Esophagus squamous epithelium (tissue), 5 donors: ENCODE measurements at places on chromosomes 6 and 20. TPM values are rescaled to one million over a fixed set of nuclear protein-coding genes. Genes with fewer than 3 reads are reported as not detected.
A peak's percentile ranks its signal among the peaks of the same experiment; 100 is the strongest.

MRAP2 gene
- total RNA-seq = 0.99 TPM

LY6G6D gene
- not detected for total RNA-seq

GRCh38 chr6:79077715-79078074 lies 359 bp downstream of the PHIP start:
- DNase-seq = peak; percentile 39

GRCh38 chr6:21381331-21381963 lies 212.1 kb upstream of the SOX4 start:
- no peak for DNase-seq

TRIM31 gene
- total RNA-seq = not detected

- no peak for DNase-seq
Observed at GRCh38 chr6:45965007-45965406, 50.7 kb downstream of the CLIC5 start.

DNA sequence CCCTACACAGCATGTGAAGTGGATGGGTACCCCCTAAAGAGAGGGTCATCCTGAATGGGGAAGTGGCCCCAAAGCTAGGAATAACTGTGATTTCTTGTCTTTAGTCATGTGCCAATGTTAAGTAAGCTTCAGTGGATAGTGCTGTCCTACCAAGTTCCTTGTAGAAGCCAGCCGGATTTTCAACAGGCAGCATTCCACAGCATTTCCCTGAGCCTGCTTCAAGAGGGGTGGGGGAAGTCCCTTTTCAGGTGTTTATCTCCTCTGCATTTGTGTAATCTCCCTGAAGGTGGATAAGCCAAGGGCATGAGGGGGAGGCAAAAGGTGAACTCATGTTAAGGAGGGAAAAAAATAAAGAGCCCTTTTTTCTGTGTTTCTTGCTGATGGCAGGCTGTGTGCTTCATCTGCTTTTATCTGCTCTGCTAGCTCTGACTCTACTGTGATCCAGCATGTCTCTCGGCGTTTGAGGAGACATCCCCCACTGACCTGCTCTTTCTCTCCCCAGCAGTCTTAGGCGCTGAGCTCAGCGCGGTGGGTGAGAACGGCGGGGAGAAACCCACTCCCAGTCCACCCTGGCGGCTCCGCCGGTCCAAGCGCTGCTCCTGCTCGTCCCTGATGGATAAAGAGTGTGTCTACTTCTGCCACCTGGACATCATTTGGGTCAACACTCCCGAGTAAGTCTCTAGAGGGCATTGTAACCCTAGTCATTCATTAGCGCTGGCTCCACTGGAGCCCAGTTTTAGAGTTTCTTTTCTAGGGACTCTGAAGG lies 1.9 kb downstream of the EDN1 start:
- no peak for DNase-seq

GRCh38 chr6:34654061-34654710 lies 42.4 kb downstream of the ILRUN start:
- no peak for DNase-seq

DNA sequence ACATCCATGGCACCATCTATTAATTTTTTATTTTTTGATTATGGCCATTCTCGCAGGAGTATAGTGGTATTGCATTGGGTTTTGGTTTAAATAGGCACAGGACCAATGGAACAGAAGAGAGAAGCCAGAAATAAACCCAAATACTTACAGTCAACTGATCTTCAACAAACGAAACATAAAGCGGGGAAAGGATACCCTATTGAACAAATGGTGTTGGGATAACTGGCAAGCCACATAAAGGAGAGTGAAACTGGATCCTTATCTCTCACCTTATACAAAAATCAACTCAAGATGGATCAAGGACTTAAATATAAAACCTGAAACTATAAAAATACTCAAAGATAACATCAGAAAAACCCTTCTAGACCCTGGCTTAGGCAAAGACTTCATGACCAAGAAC lies 25.3 kb upstream of the RUNX2 start:
- no peak for DNase-seq

DNA sequence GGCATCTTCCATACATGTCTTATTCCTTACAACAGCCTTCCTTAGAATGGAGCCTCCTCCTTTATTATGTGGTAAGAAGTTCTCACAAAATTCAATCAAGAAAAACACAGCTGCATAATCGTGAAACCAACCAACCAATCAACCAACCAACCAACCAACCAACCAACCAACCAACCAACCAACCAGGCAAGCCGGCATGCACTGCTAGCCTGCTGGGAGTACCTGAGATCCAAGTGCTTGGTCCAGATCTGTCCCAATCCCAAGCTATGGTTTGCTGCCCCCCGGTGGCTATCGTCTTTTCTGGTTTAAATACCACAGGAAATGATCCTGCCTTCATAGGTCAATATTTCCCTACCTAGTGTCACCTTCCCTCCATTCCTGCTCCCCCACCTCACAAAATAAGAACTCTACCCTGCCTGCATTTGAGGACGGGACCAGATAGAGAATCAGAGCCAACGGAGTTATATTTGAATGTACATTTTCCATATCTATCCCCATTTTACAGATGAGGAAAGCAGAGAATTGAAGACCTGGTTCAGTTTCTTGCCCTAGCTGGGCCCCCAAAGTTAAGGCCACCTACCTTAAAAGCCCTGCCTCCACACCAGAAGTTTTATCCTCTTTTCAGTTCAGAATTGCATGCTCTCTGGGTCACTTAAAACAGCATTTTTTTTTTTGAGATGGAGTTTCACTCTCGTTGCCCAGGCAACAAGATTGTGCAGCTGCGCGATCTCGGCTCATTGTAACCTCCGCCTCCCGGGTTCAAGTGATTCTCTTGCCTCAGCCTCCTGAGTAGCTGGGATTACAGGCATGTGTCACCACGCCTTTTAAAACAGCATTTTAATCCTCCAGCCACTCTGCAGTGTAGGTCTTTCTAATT lies 27.1 kb downstream of the RAB44 start:
- no peak for DNase-seq

DNA sequence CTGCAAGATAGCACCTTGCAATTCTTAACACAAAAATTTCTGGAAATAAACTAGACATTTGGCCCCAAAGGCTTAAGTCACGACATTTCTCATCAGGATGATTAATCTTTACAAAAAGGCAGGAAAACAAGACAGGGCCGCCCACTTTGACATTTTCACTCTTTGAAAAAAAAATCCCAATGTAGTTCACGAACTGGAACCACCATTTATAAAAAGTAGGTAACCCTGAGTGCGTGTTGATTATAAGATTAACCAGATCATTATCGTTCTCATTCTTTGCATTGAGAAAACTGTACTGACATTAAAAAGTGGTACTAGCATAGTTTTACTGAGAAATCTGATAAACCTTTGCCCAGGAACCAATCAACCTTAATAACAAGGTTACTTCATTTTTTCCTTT lies 108.8 kb downstream of the HUS1B start:
- no peak for DNase-seq

DNA sequence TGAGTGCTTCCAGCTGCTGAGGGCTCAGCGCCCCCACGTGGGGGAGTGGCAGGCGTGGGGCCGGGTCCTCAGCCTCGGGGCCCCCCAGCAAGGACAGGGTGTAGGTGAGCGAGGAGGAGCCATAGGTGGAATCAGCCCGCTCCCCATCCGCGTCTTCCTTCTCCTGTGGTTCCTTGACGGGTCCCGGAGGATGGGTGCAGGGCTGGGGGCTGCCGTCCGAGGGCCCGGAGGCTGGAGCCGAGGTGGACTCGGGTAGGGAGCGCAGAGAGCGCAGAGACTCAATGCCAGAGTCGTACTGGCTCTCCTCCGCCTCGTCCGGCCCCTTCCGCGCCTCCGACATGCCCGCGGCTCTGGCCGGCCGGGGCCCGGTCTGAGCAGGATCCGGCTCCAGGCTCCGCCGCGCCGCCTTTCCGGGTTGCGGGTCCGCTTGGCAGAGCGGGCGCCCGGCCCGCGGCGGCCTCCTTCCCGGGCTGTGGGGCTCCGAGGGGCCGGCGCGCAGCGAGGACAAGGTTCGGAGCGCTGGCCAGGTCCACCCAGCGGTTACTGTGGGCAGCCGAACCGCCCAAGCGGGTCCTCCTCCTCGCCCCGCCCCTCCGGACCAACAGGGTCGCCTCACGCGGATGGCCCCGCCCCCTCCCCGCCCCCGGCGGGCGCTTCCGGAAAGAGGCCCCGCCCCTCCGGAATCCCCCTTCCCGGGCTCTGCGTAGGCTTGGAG lies at the start of gene NFKBIE:
Gene NFKBIE (minus strand): TSS at position 545 of the 715 bp plus-strand sequence. CDS start 205 bp downstream, at position 340.
- no peak for DNase-seq

VNN1 gene
- total RNA-seq = 5.4 TPM

GRCh38 chr20:51140671-51141070 lies 117.8 kb upstream of the KCNG1 start:
- no peak for DNase-seq

DNA sequence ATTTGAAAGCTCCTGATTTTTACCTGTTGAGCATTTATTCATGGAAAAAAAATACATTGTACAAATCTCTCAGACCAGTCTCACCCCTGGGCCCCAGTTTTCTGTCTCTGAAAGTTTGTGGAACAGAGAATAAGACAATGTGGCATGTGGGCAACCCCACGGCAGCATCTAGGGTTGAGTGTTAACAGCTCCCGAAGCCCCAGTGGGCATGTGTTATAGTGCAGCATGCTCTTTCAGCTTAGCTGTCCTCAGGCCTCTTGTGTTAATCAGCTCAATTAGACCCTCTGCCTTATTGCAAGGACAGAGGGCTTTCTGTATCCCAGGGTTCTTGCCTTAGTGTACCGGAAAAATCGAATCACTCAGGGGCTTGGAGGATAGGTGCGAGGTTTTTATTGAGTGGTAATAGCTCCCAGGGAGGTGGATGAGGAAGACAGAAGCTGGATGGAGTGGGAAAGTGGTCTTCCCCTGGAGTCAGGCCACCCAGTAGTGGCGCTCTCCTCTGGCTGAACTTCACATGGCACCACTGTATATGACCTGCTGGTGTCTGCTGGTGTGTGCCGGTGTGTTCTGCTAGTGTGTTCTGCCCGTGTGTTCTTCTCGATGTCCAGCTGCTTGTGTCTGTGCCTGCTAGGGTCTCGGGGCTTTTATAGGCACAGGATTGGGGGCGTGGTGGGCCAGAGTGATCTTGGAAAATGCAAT lies 382.8 kb downstream of the EPM2A start:
- no peak for DNase-seq

ARMC12 gene
- total RNA-seq = not detected

DEFB132 gene
- not detected for total RNA-seq

DEFB124 gene
- total RNA-seq = not detected

TCP11 gene
- 0.64 TPM for total RNA-seq

DNA sequence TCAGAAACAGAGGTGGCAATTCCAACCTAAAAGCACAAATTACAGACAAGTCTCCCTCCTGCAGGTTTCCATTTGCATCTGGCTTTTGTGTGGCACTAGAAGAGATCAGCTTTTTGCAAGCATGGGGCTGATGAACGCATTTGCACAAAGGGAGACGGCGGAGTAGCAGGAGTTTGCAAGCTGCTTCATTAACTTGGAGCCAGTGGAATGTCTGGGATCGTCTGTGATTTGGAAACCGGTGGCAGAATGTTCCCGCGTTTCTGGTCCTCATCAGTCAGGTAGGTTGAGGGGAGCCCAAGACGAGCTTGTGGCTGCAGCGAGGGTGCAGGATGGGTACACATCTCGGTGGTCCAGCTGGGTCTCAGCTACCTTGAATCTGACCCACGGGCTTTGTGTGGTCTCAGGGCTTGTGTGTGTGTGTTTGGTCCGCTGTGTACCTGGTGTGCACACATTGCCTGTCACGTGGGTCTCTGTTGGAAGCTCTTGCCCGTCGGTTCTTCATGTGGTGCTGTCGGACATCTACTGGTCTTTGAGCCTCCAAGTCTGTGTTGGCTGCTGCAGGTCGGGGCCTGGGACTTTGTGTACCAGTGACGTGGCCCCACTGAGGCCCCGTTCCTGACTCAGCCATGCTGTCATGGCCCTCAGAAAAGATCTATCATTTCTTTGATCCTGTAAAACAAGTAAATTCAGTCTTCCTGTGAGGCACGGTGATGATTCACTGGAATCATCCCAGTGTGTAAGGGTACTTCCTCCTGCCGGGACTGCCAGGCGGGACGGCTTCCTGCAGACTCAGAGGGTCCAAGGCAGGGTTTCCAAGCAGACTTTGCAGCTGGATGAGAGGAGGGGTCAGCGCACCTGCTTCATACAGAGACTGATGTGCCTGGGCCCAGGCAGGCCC lies 12.4 kb upstream of the MYT1 start:
- no peak for DNase-seq

TRERF1 gene
- total RNA-seq = 13.8 TPM

DNA sequence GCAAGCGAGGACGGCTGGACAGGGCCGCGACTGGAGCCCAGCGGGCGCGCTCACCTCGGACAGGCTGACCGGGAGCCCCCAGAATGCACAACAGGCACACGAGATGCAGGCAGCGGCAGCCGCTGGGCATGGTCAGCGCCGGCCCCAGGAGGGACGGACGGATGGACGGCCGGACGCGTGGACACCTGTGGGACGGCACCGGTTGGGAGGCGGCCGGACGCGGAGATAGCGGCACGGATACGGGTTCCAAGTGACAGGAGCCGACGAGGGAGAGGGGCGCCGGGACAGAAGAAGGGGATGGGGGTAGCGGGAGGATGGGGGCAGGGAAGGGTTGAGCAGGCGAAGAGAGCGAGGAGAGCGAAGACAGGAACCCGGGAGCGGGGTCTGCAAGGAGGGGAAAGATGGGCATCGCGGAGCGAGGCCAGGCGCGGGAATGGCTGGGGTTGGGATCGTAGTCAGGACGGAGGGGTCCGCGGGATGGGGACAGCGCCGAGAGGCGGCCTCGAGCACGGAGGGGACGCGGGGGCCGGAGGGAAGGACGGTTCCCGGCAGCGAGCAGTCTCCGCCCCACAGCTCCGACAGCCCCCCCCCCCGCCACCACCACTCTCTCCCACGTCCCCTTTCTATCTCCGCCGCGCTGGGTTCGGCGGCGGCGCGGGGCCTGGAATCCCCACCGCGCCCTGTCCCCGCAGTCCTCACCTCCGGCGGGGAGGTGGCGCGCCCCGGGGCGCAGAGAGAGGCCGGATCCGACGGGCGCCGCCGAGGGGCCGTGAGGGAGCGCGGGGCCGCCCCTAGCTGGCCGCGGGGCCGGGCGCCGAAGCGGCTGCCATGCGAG lies 435 bp downstream of the DLK2 start:
- DNase-seq = no peak

DNA sequence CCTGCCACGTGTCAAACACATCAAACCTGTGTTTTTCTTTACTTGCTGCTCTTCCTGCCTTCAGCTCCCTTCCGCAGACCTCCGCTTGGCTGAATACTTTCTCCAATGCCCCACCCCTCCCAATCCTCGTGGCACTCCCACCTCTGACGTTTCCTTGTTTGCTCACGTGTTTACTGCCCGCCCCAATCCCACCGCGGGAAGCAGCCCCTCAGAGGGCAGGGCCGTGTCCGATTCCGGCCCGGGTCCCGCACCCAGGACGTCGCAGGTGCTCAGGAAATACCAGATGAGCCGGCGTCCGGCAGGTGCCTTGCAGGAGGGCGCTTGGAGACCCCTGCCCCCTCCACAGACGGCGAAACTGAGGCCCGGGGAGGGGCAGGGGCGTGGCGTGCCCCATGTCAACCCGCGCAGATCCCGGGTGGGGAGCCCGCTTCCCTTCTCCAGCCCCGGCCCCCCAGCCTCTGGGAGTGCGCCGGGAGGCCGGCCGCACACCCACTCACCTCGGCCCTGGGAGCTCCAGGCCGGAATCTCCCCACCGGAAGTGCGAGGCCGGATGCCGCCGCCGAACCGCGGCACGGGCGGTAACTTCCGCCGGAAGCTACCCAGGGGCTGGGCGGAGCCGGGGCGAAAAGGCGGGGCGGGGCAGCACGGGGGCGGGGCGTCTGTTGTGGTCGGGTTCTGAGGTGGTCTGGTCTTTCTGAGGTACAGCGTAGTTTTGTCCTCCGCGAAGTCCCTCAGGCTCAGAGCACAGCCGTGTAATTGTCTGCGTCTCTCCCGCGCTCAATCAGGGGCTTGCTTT lies 42.3 kb downstream of the ELMO2 start:
- DNase-seq = peak; percentile 18
